Psoas muscle (tissue), 8 donors: ENCODE measurements at places on chromosomes 11 and 22. TPM values are rescaled to one million over a fixed set of nuclear protein-coding genes. Genes with fewer than 3 reads are reported as not detected.
A peak's percentile ranks its signal among the peaks of the same experiment; 100 is the strongest.

DNA sequence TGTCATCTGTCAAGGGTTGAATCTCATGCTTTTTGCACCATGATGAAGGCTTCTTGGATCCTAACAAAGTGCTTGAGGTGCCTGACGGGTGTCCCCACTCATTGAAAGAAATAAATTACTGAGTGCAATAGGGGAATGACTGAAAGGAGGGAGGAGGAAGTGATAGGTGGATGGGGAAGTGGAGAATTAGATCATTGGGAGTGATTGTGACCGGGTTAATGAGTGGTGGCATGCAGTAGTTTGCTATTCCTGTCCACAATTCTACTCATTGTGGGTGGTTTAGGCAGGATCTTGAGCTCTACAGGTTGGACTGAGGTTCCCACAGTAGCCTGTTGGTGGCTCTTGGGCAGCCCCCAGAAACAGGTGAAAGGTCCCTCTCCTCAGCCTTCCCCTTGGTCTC is 44.3 kb downstream of the THAP12 start:
- DNase-seq: no peak

- no peak for DNase-seq
Measured at GRCh38 chr22:17086296-17086695, 1.5 kb downstream of the IL17RA start.

DNA sequence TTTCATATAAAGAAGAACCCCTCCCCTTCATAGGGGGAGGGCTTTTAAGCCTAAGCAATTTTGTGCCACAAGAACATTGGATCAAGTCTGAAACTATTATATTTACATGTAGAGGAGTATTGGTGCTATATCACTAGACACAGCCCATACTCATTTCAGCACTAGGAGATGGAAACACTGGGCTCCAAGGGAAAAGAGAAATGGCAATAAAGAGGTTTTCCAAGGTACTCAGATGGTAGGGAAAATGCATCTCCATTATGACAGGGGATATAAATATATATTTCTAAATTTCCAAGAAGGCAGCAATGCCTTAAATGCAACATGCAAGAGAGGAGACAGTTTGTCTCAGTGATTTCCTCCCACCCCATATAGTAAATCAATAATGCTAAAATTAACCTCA is 209.0 kb downstream of the RAB38 start:
- DNase-seq: no peak

Gene CTSW
- total RNA-seq: 0.38 TPM

DNA sequence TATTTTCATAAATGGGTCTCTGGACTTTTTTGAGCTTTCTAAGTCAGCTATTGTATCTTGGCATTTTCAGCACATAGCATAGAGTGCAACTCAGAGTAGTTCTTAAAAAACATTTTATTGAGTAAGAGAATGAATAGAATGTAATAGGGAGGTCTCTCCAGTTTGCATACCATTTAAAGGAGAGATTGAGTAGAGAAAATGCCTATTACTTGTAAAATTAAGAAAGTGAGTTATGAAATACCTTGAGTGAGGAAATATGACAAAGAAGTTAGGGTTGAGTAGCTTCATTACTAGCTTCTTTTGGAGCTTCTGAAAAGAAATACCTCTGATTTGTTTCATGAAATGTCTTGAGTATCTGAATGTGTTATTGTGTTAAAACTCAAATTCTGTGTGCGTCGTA is 140.0 kb downstream of the AASDHPPT start:
- DNase-seq: no peak

GRCh38 chr11:3230636-3231549 is 1.3 kb downstream of the MRGPRE start:
- no peak for DNase-seq

- no peak for DNase-seq
Measured at GRCh38 chr11:102168481-102168880, 58.2 kb downstream of the YAP1 start.

DNA sequence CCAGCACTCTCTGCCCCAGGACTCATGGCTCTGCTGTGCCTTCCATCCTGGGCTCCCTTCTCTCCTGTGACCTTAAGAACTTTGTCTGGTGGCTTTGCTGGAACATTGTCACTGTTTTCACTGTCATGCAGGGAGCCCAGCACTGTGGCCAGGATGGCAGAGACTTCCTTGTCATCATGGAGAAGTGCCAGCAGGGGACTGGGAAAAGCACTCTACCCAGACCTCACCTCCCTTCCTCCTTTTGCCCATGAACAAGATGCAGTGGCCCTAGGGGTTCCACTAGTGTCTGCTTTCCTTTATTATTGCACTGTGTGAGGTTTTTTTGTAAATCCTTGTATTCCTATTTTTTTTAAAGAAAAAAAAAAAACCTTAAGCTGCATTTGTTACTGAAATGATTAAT is 2.9 kb upstream of the TTC36 start:
- no peak for DNase-seq

Gene CLDN25
- total RNA-seq: not detected

GRCh38 chr22:37635157-37635556 is 4.3 kb upstream of the SH3BP1 start:
- DNase-seq: no peak

DNA sequence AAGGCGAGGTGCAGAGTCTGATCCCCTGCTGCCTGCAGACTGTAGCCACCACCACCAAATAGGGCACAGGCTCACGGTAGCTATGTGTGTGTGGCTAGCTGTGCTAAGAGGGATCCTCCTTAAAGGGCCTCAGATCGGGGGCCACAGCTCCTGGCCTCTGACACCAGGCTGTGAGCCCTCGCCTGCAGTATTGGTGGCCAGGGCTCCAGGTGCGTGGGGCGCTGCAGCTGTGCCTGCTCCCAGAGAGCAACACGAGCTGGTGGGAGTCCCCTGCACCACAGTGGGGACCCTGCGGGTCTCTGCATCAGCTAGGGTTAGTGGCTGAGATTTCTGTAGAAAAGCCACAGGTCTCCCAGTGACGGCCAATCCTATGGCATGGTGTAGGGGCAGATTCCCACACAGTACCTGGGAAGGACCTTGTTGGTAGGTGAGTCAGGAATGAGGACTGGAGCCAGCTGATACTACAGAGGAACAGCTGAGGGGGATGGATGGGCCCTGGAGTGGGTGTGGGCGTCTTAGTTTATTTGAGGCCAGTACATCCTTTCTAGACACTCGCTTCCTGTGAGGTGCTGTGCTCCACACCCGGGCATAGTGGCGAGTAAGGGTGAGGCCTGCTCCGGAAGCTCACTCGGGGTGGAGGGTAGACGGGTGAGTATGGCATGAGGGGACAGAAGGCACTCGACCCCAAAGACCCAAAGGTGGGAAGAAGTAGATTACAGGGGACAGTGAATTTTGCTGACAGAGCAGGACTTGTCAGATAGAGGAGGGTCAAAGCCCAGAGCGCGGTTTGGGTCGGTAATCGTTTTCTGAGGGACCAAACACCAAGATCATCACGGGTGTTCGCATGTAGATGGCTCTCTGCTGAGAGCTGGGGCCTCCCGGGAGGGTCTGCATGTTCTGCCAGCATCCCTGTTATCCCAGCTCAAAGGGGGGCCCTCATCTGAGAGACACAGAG is 212.5 kb downstream of the TBC1D22A start:
- no peak for DNase-seq

DNA sequence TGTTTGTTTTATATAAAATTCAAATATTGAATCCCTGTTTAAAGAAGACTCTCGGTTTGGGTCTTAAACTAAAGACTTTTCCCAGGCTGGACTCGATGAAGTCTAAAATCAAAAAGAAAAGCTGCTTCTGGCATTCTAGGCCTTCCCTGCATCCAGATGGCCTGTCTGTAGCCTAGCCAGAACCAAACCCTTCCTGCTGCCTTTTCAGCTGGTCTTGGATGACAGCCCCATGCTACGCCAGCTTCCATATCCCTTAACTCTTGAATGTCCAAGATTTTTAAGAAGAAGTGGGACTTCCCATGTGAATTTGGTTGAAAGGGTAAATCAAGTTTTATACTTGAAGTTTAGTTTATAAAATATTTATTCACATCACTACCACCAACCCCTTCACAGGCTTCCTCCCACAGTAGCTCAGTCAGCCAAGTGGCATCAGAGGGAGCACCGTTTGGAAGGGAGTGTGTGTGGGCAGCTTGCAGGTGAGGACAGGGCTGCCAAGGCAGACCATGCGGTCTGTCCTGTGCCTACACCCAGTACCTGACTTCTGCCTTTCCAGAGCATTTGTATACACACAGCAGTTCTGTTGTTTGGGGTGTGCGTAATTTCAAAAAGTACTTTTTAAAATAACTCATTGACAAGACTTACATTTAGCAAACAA is 18.2 kb upstream of the PSMA1 start:
- no peak for DNase-seq

Gene PATE4
- total RNA-seq: not detected

Gene NLRX1
- 18.1 TPM for total RNA-seq

GRCh38 chr11:18705651-18706281 is 7.2 kb downstream of the TMEM86A start:
- peak; percentile 65 for DNase-seq

DNA sequence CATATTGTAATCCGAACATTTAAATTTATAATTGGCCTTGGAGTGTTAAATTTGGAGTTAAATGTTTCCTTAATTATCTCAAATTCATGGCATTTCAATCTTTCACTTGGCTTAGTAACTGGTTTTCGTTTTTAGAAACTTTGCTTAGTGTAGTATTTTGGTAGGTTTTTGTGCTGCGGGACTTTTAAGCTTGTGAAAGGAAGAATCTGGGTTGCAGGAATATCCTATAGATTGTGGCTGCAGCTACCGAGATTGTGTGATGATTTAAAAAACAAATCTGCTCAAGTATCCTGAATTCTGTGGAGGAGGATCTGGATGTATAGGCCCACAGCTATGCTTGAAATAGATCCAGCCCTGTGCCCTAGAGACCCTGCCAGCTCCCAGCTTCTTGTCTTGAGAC is 27.1 kb downstream of the OSBP2 start:
- no peak for DNase-seq

GRCh38 chr22:31496735-31497146 is 405 bp downstream of the SFI1 start:
- peak; percentile 33 for DNase-seq

DNA sequence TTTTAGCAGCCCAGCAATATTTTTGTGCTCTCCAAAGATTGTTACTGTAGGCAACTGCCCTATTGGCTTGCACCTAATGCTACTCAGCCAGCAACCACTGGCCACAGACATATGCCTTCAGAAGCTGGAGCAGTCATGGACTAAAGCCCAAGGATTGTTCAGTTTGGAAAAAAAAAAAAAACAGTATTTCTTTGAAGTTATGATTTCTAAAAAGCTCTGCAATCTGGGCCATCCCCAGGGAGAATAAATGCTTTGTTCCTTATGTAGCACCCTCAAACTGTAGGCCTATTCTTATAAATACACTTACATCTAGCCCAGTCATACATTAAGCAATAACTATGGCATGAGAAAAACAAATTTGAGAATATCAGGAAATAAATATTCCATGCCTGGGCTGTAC is 2190.5 kb upstream of the RAG2 start:
- no peak for DNase-seq

Gene TTC12
- 4.6 TPM for total RNA-seq

DNA sequence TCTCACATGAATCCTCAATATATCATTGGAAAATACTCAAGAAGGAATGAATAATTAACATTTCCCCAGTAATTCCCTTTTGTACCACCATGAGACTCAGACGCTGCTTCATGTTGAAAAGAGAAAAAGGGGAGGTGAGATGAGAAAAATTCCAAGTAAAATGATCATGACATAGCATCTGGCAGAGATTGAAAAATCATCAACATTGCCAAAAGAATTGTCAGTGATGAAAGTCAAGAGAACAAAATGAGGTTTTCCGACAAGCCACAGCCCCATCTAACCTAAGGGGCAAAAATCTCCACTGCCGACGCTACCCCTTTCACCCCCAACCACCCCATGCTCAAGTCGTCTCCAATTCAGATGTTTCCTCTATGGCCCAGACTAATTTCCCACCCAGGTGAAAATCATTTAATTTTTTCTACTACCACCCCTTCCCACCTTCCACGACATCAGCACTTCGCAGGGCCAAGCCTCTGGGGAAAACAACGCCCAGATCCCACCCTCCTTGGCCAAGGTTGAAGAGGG is 1.2 kb downstream of the RAB6A start:
- DNase-seq: no peak

GRCh38 chr11:129372609-129373488 is 2.8 kb upstream of the BARX2 start:
- peak; percentile 10 for DNase-seq

DNA sequence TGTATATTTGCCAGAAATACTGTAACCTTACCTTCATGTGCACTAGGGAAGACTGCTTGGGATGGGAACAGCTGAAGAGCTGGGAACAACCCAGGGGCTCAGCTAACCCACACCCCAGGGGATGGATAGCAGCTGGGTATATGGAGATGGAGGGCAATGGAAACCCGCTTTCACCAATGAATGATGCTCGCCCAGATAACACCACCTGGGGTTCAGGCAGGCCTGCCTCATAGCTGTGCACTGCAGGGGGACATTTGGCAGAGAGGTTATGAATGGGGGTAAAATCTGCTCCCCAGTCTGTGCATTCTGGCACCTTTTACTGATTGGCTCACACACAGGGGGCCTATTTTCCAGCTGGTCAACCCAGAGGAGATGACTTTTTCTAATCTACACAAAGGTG is 170.7 kb downstream of the CHST1 start:
- no peak for DNase-seq

GRCh38 chr22:43148581-43148980 is 2.8 kb upstream of the TSPO start:
- no peak for DNase-seq

- no peak for DNase-seq
Measured at GRCh38 chr11:19121646-19122045, 4.7 kb downstream of the ZDHHC13 start.
